ENCODE measurements at places on chromosomes 3 and 15.
A peak's percentile ranks its signal among the peaks of the same experiment; 100 is the strongest.

- H3K27me3 ChIP-seq = no peaks in the 10 kb centered on the region
- H3K4me1 ChIP-seq = no peaks in the 10 kb centered on the region
- DNase-seq = no peak
- no peaks in the 10 kb centered on the region for H3K36me3 ChIP-seq
- no peak overlapping the region for H3K27ac ChIP-seq
These were observed 119.5 kb upstream of the SNRPN start for GRCh38 chr15:24835301-24835700.

DNA sequence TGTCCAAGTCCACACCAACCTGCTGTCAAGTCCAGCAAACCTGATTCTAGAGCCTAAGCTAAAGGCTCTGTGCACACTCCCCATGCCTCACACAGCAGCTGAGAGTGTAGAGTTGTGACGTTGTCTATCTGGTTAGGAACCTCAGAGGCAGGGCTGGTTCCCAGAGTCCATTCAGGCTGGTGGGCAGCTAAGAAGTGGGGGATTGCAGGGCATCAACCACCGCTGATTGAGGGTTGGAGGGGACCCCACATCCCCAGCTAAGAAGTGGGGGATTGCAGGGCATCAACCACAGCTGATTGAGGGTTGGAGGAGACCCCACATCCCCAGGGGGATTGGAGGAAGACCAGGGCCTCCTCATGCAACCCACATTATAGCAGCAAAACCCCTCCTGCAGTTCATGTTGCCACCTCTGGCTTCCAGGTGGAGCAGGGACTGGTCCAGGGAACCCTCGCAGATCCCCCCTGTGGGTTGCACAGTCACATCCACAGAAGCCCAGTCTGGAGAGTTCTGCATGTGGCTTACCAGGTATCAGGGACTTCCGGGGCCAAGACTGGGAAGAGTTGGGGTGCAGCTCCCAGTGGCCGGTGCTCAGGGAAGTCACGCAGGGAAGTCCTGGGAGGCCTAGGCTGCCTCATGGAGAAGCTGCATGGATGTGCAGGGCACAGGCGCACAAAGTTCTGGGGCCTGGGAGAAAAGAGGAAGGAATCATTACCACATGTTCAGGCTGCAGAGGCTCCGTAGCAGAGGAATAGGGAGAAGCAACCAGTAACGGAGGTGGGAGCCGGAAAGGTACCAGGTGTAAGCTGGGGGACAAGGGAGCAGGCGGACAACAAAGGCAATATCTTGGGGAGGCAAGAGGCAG lies 71.4 kb upstream of the PCSK6 start:
- peak; percentile 89 for DNase-seq
- H3K36me3 ChIP-seq = no peaks in the 10 kb centered on the region
- no peaks in the 10 kb centered on the region for H3K27me3 ChIP-seq
- no peak overlapping the region for H3K27ac ChIP-seq
- no peak overlapping the region for H3K4me3 ChIP-seq
- no peaks in the 10 kb centered on the region for H3K4me1 ChIP-seq

- H3K36me3 ChIP-seq = no peaks in the 10 kb centered on the region
- DNase-seq = no peak
- no peaks in the 10 kb centered on the region for H3K27me3 ChIP-seq
- H3K4me1 ChIP-seq = peaks cover 38% of the 10 kb centered on the region
These were observed 584 bp upstream of the RPL32 start for GRCh38 chr3:12841970-12842328.

DNA sequence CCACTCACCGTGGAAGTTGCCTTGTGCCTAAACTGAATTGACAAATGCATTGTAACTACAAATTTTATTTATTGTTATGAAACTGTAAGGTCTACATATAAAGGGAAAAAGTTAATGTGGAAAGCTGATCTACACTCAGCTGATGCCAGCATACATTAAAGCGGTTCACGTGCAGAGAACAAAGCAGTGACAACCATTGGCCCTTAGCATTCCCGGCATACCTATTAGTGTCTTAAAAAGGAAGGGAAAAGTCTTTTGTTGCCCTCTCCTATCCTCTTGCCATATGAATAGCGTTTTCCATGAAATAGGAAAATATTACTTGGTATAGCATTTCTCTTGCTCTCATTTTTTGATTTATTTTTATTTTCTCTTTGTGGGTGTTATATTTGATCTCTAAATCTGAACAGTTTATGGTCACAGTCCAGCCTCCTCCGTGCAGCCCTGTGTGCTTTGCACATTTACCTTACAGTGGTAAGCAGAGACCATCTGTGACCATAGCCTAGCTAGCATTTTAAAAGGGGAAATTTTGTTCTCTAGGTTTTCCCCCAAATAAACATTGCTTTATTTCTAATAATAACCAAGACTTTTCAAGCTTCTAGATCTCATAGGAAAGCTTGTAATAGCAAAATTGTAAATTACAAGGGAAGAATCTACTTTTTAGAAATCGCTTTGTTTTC lies 89.7 kb upstream of the CGNL1 start:
- H3K27ac ChIP-seq = no peak overlapping the region
- H3K4me3 ChIP-seq = no peak overlapping the region
- no peak for DNase-seq
- H3K4me1 ChIP-seq = peaks cover 12% of the 10 kb centered on the region
- H3K36me3 ChIP-seq = peaks cover 10% of the 10 kb centered on the region

DNA sequence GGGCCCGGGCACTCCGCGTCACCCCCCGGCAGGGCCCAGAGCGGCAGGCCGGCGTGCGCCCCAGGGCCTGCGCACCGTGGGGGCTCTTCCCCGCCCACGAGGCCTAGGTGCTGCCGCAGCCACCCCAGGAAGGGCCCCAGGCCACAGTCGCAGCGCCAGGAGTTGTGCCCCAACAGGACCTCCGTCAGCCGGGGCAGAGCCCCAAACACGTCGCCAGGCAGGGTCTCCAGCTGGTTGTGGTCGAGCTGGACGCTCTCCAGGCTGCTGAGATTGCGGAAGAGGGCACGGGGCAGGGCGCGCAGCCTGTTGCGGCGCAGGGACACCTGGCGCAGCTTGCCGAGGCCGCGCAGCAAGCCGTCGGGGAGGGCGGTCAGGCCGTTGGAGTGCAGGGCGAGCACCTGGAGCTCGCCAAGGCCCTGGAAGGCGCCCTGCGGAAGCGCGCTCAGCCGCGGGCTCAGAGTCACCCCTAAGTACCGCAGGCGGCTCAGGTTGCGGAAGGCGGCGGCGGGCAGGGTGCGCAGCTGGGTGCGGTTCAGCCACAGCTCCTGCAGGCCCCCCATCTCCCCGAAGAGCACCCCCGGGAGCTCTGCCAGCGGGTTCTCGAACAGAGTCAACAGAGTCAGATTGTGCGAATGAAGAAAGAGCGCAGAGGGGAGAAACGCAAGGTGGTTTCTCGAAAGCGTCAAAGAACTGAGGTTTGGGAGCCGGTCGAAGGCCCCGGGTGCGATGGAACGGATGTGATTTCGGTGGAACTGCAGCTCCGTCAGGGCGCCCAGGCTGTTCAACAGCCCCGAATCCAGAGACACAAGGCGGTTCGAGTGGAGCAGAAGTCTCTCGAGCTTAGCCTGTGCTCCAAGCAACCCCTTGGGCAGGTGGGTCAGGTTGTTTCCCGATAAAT lies 2.0 kb downstream of the GP5 start:
- DNase-seq = no peak
- H3K4me3 ChIP-seq = peak overlapping the region; percentile 42
- H3K36me3 ChIP-seq = no peaks in the 10 kb centered on the region

GRCh38 chr15:74388363-74388951 lies 21.0 kb upstream of the CYP11A1 start:
- H3K27me3 ChIP-seq = no peaks in the 10 kb centered on the region
- no peaks in the 10 kb centered on the region for H3K36me3 ChIP-seq
- no peak overlapping the region for H3K27ac ChIP-seq
- H3K4me1 ChIP-seq = no peaks in the 10 kb centered on the region
- no peak for DNase-seq

Data from vagina (tissue), 2 donors.